Bronchial smooth muscle cell (primary cell): ENCODE measurements at places on chromosomes 11 and 22. TPM values are rescaled to one million over a fixed set of nuclear protein-coding genes. Genes with fewer than 3 reads are reported as not detected.

The MN1 gene
- total RNA-seq, result 4.6 and 9.3 TPM in 2 replicates

The C11orf98 gene
- 21.0 and 29.3 TPM in 2 replicates for total RNA-seq

The APOA1 gene
- 0.69 TPM in 1 of 2 replicates, not detected in the other for total RNA-seq

The DEUP1 gene
- total RNA-seq, result not detected in 2 replicates

The PHETA2 gene
- 10.4 and 20.0 TPM in 2 replicates for total RNA-seq

The FIBIN gene
- total RNA-seq, result 53.2 and 57.4 TPM in 2 replicates

The SCGB1D2 gene
- total RNA-seq, result not detected in 2 replicates

The B4GALNT4 gene
- total RNA-seq, result 4.5 and 4.9 TPM in 2 replicates

The GAL gene
- 0.09 and 0.47 TPM in 2 replicates for total RNA-seq

The FOLR2 gene
- total RNA-seq, result not detected in 2 replicates
